H4 (cell line): ENCODE measurements at places on chromosomes 7 and 10. TPM values are rescaled to one million over a fixed set of nuclear protein-coding genes. Genes with fewer than 3 reads are reported as not detected.
A peak's percentile ranks its signal among the peaks of the same experiment; 100 is the strongest.

GRCh38 chr7:128914566-128915151, 4.2 kb upstream of the KCP start:
- no peak for DNase-seq

GRCh38 chr7:12031638-12032037, 179.5 kb upstream of the TMEM106B start:
- peak; percentile 87 for DNase-seq

DNA sequence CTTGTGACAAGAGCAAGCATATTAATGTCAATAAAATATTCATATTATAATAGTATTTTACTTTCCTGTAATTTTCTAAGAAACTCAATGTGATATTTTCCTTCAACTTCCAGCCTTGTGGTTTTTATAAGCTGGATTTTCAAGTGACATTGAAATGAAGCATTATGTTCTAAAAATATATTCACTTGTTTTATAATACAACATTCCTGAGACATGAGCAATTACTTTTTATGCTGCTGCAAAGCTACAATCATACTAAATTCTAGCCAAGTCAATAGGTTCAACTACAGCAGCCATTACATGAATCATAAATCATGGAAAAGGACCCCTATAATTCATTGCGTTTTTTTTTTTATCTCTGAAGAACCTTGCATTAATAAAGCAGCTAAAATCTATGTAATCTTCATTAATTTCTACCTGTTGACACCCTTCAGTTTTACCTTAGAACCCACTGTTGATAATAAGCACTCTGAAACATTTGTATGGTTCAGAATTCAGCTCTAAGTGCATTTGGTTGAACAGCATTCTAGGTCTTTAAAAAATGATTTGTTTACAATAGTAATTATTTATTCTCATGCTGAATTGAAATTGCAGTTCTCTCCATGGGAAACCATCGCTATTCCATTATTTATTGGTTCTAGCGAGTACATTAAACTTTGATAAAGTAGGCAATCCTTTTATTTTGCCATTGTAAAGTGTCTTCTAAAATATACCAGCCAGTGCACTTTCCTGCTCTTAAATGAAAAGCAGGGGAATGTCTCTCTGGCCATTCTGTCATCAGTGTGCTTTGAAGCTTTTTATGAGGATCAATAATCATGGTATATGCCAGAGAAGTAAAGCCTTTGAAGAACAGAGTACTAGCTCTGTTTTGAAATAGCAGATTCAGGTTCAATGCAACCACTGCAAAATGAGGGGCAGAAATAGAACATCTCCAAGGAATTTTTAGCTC, 132.6 kb downstream of the GNAT3 start:
- DNase-seq, result peak; percentile 19

The ATOH7 gene
- total RNA-seq, result 0.27 and 0.88 TPM in 2 replicates

GRCh38 chr7:13908667-13909397, 80.6 kb downstream of the ETV1 start:
- DNase-seq, result no peak

DNA sequence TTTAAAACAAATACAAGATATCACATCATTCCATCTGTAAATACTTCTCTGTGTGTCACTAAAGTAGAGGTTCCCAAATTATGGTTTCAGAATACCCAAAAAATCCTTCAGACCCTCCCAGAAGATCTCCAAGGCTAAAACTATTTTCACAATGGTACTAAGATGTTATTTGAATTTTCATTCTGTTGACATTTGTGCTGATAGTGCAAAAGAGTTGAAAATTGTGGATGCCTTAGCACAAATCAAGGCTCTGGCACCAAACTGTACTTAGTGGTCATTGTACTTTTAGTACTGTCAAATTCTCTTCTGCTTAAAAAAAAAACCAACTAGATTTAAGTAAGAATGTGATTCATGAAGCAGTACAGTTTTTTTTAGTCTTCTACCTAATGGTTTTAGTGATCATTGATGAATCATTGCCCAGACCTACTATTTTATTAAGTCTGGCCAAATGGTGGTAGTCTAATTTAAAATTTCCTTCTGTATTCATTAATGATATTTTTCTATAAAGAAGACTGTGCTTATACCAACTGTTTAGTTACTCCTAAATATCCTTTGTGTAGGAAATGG, 50.5 kb downstream of the TPST1 start:
- no peak for DNase-seq

GRCh38 chr7:78605119-78605518, 806.5 kb downstream of the PHTF2 start:
- DNase-seq, result no peak

GRCh38 chr10:88440541-88440940, 142.6 kb downstream of the RNLS start:
- no peak for DNase-seq
